Effector memory CD8-positive, alpha-beta T cell (primary cell): ENCODE measurements at places on chromosomes 16 and 17.
A peak's percentile ranks its signal among the peaks of the same experiment; 100 is the strongest.

GRCh38 chr17:74202938-74203337 lies 540 bp upstream of the RPL38 start:
- peaks cover 55% of the 10 kb centered on the region for H3K36me3 ChIP-seq
- DNase-seq: no peak
- H3K27ac ChIP-seq: no peak overlapping the region
- H3K4me1 ChIP-seq: peaks cover 29% of the 10 kb centered on the region
- peaks cover 48% of the 10 kb centered on the region for H3K27me3 ChIP-seq

DNA sequence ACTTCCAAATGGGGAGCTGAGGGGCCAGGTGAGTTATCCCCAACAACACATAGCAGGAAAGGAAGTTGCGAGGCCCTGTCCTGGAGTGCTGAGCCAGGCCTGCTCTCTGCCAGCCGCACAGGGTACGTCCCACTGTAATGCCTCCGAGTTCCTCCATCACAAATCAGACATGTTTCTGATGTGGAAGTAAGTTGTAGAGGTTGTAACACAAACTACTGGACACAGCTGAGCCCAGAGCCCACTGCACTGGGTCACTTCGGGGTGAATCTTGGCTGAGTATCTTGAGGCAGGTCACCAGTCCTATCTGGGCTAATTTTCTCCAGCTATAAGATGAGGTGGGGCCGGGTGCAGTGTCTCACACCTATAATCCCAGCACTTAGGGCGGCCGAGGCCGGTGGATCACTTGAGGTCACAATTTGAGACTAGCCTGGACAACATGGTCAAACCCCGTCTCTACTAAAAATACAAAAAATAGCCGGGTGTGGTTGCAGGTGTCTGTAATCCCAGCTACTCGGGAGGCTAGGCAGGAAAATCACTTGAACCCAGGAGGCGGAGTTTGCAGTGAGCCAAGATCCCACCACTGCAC lies 100.8 kb upstream of the CDH5 start:
- H3K27me3 ChIP-seq: peaks cover 47% of the 10 kb centered on the region
- DNase-seq: no peak
- H3K4me1 ChIP-seq: peaks cover 10% of the 10 kb centered on the region
- no peak overlapping the region for H3K27ac ChIP-seq
- no peak overlapping the region for H3K4me3 ChIP-seq

GRCh38 chr16:50386139-50386538 lies 17.4 kb upstream of the BRD7 start:
- H3K4me3 ChIP-seq: no peak overlapping the region
- no peak overlapping the region for H3K27ac ChIP-seq
- H3K36me3 ChIP-seq: no peaks in the 10 kb centered on the region
- DNase-seq: no peak
- no peaks in the 10 kb centered on the region for H3K4me1 ChIP-seq

GRCh38 chr16:83995754-83996153 lies 27.7 kb downstream of the NECAB2 start:
- no peak for DNase-seq
- H3K4me3 ChIP-seq: no peak overlapping the region
- peaks cover 3% of the 10 kb centered on the region for H3K36me3 ChIP-seq
- H3K4me1 ChIP-seq: no peaks in the 10 kb centered on the region
- H3K27me3 ChIP-seq: peaks cover 41% of the 10 kb centered on the region

DNA sequence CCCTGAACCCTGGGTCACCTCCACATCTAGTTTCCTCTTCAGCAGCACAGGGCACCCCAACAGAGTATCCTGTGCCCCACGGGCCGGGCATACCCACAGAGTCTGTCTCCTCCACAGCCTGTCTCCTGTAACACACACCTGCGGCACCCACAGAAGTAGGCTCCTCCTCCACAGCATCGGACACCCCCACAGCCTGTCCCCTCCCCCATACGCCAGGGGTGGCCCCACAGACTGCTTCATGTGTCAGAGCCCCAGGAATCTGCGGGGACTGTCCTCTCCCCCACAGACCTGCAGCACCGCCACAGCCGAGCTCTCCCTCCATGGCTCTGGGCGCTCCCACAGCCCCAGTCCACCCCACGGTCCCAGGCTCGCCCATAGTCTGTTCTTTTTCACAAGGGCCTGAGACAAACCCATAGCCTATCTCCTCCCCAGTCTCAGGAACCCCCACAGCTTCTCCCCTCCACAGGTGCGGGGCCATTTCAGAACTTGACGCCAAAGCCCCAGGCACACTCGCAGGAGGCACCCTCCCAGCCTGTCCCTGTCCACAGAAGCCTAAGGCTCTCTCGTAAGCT lies 1.4 kb downstream of the KIAA0753 start:
- H3K4me3 ChIP-seq: peak overlapping the region; percentile 96
- no peak for DNase-seq
- peak overlapping the region; percentile 95 for H3K27ac ChIP-seq
- no peaks in the 10 kb centered on the region for H3K27me3 ChIP-seq
- peaks cover 36% of the 10 kb centered on the region for H3K4me1 ChIP-seq

- H3K36me3 ChIP-seq: no peaks in the 10 kb centered on the region
- no peaks in the 10 kb centered on the region for H3K4me1 ChIP-seq
- no peak overlapping the region for H3K27ac ChIP-seq
- DNase-seq: no peak
- peaks cover 30% of the 10 kb centered on the region for H3K27me3 ChIP-seq
Measured at GRCh38 chr16:80191928-80192327, 348.9 kb upstream of the DYNLRB2 start.

GRCh38 chr17:31379597-31380205 lies 11.8 kb upstream of the RAB11FIP4 start:
- H3K36me3 ChIP-seq: peaks cover 7% of the 10 kb centered on the region
- no peaks in the 10 kb centered on the region for H3K4me1 ChIP-seq

- H3K4me3 ChIP-seq: no peak overlapping the region
- H3K4me1 ChIP-seq: peaks cover 4% of the 10 kb centered on the region
- no peaks in the 10 kb centered on the region for H3K27me3 ChIP-seq
- DNase-seq: no peak
- H3K36me3 ChIP-seq: peaks cover 15% of the 10 kb centered on the region
Measured at GRCh38 chr17:73308017-73308823, 3.6 kb downstream of the CDC42EP4 start.

- no peaks in the 10 kb centered on the region for H3K36me3 ChIP-seq
- H3K4me1 ChIP-seq: no peaks in the 10 kb centered on the region
- H3K27me3 ChIP-seq: no peaks in the 10 kb centered on the region
- no peak overlapping the region for H3K27ac ChIP-seq
- DNase-seq: no peak
- H3K4me3 ChIP-seq: no peak overlapping the region
Measured at GRCh38 chr17:27038676-27039075, 255.2 kb upstream of the WSB1 start.

DNA sequence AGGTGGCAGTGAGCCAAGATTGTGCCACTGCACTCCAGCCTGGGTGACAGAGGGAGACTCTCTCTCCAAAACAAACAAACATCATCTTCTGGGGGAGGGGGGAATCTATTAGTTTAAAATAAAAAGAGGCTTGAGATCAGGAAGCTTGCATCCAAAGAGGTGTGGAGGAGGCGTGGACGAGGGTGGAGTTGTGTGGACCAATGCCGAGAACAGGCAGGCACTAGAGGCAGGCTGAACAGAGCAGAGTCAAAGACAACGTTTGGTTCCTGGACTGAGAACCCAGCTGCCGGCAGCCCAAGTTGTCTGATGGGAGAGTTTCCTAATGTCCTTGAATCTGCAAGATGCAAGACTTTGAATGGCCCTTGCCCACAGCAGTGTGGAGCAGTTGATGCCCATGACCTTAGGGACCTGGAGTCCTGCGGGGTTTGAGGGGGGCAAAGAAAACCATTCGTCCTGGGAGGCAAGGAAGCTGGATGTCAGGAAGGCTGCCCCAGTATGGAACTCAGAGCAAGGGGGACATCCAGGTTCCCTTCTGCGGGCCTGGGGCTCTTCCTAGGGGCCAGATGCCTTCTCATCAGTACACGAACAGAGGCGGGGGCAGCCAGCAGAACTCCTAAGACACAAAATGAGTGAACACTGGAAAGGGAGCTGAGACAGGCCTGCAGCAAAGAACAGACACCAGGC lies 9.2 kb downstream of the TBC1D16 start:
- no peaks in the 10 kb centered on the region for H3K27me3 ChIP-seq
- no peaks in the 10 kb centered on the region for H3K4me1 ChIP-seq
- no peak overlapping the region for H3K27ac ChIP-seq
- no peak overlapping the region for H3K4me3 ChIP-seq

DNA sequence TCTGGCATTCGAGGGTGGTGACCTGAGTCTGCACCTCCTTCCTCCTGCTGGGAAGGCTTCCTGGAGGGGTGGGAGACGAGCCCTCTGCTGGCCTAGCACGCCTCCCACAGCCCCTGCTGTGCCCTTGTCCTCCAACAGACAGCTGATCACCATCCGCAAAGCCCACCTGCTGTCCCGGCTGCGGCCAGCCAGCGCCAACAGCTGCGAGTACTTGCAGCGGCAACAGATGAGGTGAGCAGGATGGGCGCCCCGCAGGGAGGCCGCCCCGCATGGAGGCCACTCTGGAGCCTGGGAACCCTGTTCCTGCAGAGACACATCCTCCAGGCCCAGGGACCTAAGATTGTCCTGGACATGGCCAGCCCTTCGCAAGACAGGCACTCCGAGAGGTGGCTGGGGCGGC lies 21.6 kb downstream of the UBALD1 start:
- no peak overlapping the region for H3K27ac ChIP-seq
- H3K4me3 ChIP-seq: no peak overlapping the region

- H3K4me1 ChIP-seq: peaks cover 8% of the 10 kb centered on the region
- no peak for DNase-seq
- no peak overlapping the region for H3K4me3 ChIP-seq
Measured at GRCh38 chr16:27868180-27868579, 195.3 kb downstream of the GSG1L start.

DNA sequence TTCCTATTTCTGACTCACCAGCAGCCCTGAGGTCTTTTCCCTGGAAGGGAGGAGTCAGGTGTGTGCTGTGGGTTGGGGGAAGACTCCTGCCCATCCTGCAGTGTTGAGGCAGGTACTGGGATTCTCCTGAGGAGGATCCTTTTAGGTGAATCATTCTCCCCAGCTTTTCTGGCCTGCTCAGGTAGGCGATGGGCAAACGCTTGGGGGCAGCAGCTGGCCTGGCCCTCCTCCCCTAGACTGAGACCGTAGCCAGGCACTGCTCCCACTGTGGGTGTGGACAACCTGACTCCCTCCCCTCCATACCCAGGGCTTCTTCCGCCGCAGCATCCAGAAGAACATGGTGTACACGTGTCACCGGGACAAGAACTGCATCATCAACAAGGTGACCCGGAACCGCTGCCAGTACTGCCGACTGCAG lies 15.1 kb downstream of the GJD3 start:
- H3K27ac ChIP-seq: peak overlapping the region; percentile 96
- no peak for DNase-seq
- H3K4me3 ChIP-seq: peak overlapping the region; percentile 79
- H3K4me1 ChIP-seq: peaks cover 50% of the 10 kb centered on the region
- H3K27me3 ChIP-seq: no peaks in the 10 kb centered on the region

GRCh38 chr16:3038256-3038655 lies 1.5 kb upstream of the BICDL2 start:
- peaks cover 60% of the 10 kb centered on the region for H3K27me3 ChIP-seq
- no peak for DNase-seq
- H3K4me1 ChIP-seq: peaks cover 11% of the 10 kb centered on the region
- no peak overlapping the region for H3K4me3 ChIP-seq

GRCh38 chr17:50187751-50188530 lies 13.5 kb downstream of the COL1A1 start:
- H3K27ac ChIP-seq: no peak overlapping the region
- H3K36me3 ChIP-seq: peaks cover 4% of the 10 kb centered on the region
- peaks cover 55% of the 10 kb centered on the region for H3K27me3 ChIP-seq
- H3K4me3 ChIP-seq: no peak overlapping the region
- DNase-seq: no peak

- peaks cover 16% of the 10 kb centered on the region for H3K27me3 ChIP-seq
- H3K36me3 ChIP-seq: no peaks in the 10 kb centered on the region
- H3K4me3 ChIP-seq: no peak overlapping the region
- no peak overlapping the region for H3K27ac ChIP-seq
- H3K4me1 ChIP-seq: no peaks in the 10 kb centered on the region
- no peak for DNase-seq
Measured at GRCh38 chr16:77637940-77638339, 84.4 kb upstream of the NUDT7 start.

GRCh38 chr17:79038545-79039135 lies 14.7 kb downstream of the C1QTNF1 start:
- no peak for DNase-seq
- no peaks in the 10 kb centered on the region for H3K27me3 ChIP-seq
- no peaks in the 10 kb centered on the region for H3K36me3 ChIP-seq
- no peak overlapping the region for H3K27ac ChIP-seq
- no peaks in the 10 kb centered on the region for H3K4me1 ChIP-seq

DNA sequence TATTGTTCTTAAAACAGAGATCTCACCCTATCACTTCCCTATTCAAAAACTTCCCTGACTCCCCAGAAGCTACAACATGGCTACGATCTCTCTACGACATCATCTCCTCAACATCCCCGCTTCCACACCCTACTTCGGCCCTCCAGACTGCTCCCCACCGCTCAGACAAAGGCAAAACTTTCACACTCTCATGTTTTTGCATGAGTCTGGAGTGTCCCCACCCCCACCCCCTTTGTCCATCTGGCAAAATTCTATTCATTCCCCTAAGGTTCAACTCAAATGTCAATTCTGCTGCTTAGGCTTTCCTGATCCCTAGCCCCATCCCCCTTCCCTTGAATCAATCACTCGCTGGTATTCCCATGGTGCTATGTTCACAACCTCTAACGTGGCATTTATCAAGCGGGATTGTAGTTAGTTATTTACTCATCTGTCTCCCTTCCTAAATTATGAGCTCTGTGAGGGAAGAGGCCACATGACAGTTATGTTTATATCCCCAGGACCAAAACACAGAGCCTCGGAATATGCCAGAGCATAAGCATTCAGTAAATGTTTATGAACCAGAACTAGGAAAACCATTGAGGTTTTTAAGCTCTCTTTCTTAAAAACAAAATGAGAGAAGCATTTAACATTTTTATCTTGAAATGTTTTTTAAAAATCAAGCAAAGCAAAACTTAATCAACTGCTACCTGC lies 55.9 kb downstream of the STX8 start:
- DNase-seq: no peak
- peaks cover 22% of the 10 kb centered on the region for H3K4me1 ChIP-seq
- H3K27me3 ChIP-seq: no peaks in the 10 kb centered on the region
- peak overlapping the region; percentile 18 for H3K27ac ChIP-seq
- peaks cover 3% of the 10 kb centered on the region for H3K36me3 ChIP-seq
- H3K4me3 ChIP-seq: no peak overlapping the region

DNA sequence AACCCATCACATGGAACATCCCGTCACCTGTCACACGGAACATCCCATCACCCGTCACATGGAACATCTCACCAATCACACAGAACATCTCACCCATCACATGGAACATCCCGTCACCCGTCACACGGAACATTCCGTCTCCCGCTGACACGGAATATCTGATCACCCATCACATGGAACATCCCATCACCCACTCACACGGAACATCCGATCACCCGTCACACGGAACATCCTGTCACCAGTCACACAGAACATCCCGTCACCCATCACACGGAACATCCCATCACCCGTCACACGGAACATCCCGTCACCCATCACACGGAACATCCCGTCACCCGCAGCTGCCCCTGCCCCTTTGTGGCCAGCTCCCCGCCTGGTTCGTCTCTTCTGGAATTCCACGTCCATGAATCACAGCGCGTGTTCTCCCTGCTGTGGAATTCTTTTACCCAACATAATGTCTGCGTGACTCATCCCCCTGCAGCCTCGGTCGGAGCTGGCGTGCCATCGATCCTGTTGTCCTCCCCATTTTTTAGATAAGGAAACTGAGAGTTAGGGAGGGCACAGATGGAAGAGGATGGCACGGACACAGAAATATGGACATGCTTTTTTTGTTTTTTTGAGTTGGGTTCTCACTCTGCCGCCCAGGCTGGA lies 5.6 kb downstream of the CPNE7 start:
- no peak for DNase-seq
- H3K4me3 ChIP-seq: no peak overlapping the region
- H3K36me3 ChIP-seq: no peaks in the 10 kb centered on the region
- no peaks in the 10 kb centered on the region for H3K27me3 ChIP-seq

GRCh38 chr17:42553161-42553818 lies 567 bp downstream of the HSD17B1 start:
- H3K27ac ChIP-seq: peak overlapping the region; percentile 93
- H3K4me1 ChIP-seq: peaks cover 25% of the 10 kb centered on the region
- DNase-seq: no peak
